ENCODE measurements at places on chromosomes 1 and 21.
A peak's percentile ranks its signal among the peaks of the same experiment; 100 is the strongest.

DNA sequence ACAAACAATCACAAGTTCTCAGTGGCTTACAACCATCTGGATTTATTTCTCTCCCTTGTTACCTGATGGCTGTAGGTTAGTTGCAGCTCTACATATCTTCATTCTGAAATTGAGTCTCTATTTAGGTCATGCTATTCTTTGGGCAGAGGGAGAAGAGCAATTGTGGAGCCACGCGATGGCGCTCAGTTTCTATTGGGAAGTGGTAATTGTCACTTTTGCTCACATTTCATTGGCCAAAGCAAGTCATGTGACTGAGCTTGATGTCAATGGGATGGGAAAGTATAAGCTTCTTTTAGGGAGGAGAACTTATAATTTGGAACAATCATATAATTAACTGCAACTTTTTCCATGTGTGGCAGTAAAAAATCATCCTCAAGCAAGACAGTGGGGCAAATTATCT is 166.5 kb downstream of the LMO4 start:
- no peak for DNase-seq

GRCh38 chr1:223745731-223746130 is 33.4 kb downstream of the CAPN2 start:
- DNase-seq, result no peak

DNA sequence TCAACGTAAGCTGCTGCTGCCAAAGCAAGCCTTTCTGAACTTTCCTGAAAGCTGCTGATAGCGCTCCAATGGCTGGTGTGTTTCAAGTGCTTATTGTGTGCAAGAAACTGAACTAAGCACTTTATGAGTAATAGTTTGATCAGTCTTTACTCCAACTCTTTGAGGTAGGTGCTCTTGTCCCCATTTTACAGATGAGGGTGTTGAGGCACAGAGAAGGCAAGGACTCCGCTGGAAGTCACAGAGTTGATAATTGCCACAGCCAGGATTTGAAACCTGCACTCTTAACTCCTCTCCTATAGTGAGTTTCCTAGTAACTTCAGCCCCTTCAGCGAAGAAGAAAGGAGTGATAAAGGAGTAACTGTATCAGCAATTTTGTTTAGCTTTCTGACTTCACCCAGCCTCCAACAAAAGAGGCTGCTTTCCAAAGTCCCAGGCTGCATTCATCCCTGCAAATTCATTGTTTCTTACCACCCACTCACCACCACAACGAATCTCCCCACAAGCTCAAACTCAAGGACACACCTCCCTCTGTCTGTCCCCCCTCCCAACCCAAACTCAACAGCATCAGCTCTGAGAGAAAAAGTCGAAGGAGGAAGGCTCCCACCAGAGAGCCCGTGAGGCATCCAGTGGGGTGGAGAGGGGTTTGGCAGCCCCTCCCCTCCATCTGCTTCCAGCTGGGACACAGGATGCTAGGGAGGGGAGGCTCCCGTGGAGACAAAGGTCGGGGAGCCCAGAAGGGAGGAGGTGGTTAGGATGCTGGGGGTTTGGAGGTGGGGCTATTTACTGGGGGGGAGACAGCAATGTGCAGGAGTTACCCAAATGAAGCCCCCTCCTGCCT is 139.6 kb downstream of the NAV1 start:
- no peak for DNase-seq

- DNase-seq, result no peak
Observed at GRCh38 chr1:179871940-179872339, 5.7 kb downstream of the TOR1AIP2 start.

- peak; percentile 79 for DNase-seq
Observed at GRCh38 chr1:39154553-39155421, 49.7 kb upstream of the MACF1 start.

GRCh38 chr1:6688757-6689156 is 12.9 kb downstream of the DNAJC11 start:
- DNase-seq, result no peak

GRCh38 chr1:71882226-71882625 is 400.1 kb downstream of the NEGR1 start:
- DNase-seq, result no peak

GRCh38 chr1:192571668-192572067 is 3.9 kb upstream of the RGS1 start:
- DNase-seq, result no peak

GRCh38 chr1:177385760-177386698 is 215.3 kb downstream of the BRINP2 start:
- DNase-seq, result no peak

- DNase-seq, result no peak
Observed at GRCh38 chr1:37724575-37724974, 32.3 kb downstream of the CDCA8 start.

DNA sequence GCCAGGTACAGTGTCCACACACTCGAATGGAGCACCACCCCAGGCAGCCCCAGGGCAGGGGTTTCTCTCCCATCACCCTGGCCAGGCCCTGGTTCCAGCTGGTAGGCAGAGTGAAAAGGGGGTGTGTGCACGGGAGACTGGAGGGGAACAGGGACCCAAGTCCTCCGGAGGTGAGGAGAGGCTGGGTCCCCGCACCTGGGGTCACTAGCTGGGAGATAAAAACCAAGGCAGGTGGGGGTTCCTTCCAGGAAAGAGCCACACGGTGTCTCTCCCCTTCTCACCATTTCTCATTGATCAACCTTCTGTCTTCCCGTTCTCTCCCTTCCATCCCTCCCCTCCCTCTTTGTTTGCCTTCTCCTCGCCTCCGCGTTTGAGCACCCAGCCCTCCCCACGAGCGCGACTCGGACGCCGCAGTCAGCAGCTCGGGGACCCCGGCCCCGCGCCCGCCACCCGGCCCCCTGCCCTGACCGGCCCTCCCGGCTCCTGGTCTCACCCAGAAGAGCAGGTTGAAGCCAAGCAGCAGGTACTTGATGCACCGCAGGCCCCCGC is 358 bp downstream of the TSPAN2 start:
- DNase-seq, result no peak

- DNase-seq, result no peak
Observed at GRCh38 chr1:66339944-66340343, 194.0 kb upstream of the SGIP1 start.

GRCh38 chr1:209696673-209697072 is 8.0 kb upstream of the HSD11B1 start:
- DNase-seq, result no peak

- DNase-seq, result no peak
Observed at GRCh38 chr1:209038316-209038715, 545.2 kb upstream of the CAMK1G start.

- no peak for DNase-seq
Observed at GRCh38 chr1:239392271-239392670, 5.9 kb downstream of the CHRM3 start.

- peak; percentile 92 for DNase-seq
Observed at GRCh38 chr1:198880818-198881597, 242.2 kb downstream of the PTPRC start.

- no peak for DNase-seq
Observed at GRCh38 chr1:232999956-233000625, 49.7 kb downstream of the NTPCR start.

GRCh38 chr1:229563241-229563640 is 4.7 kb upstream of the ABCB10 start:
- no peak for DNase-seq

- no peak for DNase-seq
Observed at GRCh38 chr21:41152147-41152546, 15.8 kb upstream of the BACE2 start.

- no peak for DNase-seq
Observed at GRCh38 chr1:202010180-202011015, at the start of gene ELF3. TSS of gene ELF3 (plus strand) at chr1:202010587. CDS start at chr1:202011137, 550 bp downstream.

- no peak for DNase-seq
Observed at GRCh38 chr1:40921522-40921921, 58.0 kb upstream of the CTPS1 start.

DNA sequence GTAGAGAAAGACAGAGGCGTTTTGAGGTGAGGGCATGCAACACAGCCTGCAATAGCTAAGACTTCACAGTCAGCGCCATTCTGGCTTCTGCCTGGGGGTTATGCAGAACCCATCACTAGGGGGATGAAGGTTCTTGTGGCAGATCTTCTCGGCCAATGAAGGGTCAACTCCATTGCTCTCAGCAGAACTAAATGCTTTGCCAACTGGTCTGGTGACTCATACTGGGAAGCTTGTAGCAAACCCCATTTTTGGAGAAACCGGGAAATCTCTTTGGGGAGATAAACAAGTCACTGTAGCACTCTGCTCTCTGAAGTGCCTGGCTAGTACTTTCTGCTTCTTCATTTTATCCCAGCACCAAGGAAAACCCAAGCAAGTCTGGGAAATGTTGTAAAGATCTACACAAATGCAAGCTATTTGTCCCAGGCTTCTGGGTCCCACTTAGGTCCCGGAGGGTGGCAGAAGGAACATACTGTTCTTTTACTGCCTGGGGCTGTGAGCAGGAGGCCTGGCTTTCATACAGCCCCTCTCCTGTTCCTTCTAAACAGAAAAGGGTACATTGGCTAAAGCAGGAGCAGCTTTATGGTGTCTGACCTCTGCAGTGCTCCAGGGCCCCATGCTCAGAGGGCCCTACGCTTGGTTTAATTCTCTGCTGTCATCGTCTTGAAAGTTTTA is 28.8 kb downstream of the SHISA4 start:
- no peak for DNase-seq

DNA sequence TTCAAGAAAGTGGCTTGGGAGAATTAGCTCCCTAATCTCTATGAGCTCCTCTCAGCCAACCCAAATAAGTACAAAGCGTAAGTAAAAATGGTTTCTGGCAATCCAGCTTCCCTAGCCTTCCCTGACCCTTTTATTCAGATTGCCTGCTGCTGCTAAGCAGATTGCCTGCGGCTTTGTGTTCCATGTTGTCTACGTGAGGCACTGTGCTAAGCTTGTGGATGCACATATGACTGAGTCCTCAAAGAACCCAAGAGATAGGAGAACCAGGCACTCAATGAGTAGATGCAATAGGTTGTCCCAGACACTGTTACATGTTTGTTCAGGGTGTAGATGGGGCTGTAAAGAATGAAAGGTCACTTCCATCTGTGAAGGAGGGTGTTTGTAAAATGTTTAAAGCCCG is 6.3 kb upstream of the OSBPL9 start:
- no peak for DNase-seq

GRCh38 chr1:9960706-9961562 is 17.7 kb downstream of the NMNAT1 start:
- no peak for DNase-seq

- no peak for DNase-seq
Observed at GRCh38 chr1:231690059-231690458, 63.5 kb downstream of the DISC1 start.

- no peak for DNase-seq
Observed at GRCh38 chr1:169287280-169287679, 80.3 kb downstream of the NME7 start.

DNA sequence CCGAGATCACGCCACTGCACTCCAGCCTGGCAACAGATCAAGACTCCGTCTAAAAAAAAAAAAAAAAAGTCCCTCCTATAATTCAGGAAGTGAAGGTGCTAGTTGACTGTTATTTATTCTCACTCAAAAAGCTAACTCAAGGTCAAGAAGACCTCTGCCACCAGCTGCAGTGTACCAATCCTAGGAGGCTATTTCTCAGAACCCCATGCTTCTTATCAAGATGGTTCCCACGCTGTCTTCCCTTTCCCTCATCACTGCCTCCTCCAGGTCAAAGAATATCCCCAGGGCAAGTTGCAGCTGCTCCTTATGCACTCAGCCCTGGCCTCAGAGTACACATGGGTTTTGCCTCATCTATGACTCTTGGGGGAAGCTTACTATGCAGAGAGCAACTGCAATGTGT is 53.6 kb downstream of the RERE start:
- DNase-seq, result no peak

DNA sequence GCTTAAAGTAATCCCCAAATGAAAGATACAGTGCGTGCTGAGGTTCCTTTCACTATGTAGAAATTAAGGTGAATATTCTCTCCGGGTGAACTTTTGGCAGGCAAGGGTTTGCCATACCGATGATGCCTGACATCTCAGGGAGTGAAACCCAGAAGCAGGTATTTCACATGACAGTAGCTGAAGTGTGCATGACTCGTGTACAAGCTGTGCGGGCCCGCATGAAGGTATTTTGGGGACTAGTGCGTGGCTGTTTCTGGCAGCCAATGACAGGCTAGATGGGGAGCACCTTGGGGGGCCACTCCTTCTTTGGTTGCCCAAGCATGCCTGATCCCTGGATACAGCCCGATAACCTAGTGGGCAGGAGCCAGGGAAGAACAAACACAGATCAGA is 569.0 kb downstream of the SMYD3 start:
- no peak for DNase-seq

DNA sequence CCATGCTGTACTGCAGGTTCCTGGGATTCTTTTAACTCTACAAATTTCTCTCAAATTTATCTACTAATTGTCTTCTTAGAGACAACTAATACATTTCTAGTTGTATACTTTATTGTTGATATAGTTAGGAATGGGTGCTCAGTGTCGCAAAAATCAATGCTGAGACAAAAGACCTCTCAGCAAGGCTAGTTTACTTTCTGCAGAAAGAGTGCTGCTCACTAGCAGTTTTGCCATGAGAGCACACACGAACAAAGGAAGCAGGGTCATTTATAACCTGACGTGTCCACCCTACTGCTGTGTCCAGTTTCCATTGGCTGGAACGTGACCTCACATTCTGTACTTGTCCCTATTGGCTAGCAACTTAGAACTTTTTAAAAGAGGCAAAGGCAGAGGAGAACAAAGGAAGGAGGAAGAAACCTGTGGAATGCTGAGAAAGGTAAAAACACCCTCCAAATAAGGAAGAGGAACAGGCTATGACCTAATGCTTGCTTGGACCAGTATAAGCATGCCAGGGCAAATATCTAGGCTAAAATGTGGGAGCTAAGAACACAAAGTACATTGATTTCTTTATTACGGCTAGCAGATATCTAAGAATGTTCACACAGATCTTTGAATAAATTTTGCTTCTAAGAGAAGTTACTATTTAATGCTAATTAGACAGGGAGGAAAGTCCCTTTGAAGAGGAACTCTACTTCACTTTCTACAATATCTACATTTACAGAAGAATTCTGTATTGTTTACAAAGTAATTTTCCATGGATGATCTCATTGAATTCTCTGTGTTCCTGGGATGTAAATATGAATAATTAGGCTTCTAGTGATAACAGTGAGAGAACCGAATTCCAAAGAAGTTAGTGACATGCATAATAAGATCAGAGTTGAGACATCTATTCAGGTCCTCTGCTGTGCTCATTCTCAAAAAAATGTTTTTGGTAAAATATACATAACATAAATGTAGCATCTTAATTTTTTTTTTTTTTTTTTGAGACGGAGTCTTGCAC is 86.0 kb upstream of the MAP10 start:
- no peak for DNase-seq

DNA sequence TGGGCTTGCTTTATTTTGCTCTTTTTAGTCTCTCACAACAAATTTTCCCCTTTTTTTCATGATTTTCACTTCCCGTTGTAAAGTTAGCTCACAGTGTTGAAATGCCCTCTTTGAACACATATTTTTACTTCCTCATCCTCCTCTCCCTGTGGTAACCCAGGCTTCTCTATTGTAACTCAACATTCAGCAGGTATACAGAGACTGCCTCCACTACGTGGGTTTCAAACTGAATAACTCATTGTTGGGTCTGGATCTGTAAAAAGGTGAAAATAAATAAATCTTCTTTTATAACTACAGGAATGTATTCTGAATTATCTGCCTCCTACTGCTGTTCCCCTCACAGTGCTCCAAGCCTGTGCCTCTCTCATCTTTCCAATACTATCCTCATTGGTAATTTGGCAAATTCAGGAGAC is 166.4 kb downstream of the RUNX1 start:
- no peak for DNase-seq

- no peak for DNase-seq
Observed at GRCh38 chr21:34843562-34843961, 174.8 kb downstream of the CLIC6 start.
